ENCODE measurements at places on chromosomes 7 and 10.
A peak's percentile ranks its signal among the peaks of the same experiment; 100 is the strongest.

- DNase-seq = peak; percentile 39
These were observed 566.4 kb downstream of the GFRA1 start for GRCh38 chr10:115706488-115707076.

DNA sequence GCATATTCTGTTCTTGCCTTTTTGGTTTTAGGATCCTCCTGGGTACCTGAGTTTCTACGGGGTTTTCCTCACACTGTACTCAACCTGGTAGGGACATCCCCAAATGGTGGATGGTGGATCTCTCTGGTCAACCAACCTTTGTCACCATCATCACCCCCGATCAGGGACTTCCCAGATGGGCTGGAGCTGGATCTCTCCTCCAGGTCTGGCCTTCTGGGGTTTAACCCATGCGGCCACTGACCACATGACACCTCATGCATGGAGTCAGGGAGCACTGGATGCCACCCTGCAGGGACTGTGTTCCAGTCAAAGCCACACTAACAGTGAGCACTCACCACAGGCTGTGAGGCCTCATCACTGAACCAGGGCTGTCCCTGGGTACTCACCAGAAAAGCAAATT is 80.0 kb downstream of the CELF2 start:
- DNase-seq = no peak

DNA sequence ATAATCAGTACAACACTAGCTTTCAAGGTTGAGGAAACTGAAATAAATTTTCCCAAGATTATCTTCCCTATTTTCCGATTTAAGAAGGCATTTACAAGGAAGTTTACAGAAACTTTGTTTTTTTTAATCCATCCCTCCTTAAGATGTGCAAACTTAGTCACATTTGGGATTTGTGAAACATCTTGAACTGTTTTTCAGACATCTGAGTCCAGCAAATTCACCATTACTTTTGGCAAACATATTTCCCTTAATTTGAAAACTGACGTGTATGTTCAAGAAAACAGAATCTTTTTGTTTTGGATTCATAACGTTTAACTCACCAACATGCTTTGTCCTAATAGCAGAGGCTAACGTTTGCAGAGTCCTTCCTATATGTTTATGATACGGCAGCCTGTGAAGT is 19.5 kb downstream of the GLI3 start:
- DNase-seq = no peak

GRCh38 chr10:98224996-98225395 is 43.0 kb downstream of the LOXL4 start:
- DNase-seq = peak; percentile 54

DNA sequence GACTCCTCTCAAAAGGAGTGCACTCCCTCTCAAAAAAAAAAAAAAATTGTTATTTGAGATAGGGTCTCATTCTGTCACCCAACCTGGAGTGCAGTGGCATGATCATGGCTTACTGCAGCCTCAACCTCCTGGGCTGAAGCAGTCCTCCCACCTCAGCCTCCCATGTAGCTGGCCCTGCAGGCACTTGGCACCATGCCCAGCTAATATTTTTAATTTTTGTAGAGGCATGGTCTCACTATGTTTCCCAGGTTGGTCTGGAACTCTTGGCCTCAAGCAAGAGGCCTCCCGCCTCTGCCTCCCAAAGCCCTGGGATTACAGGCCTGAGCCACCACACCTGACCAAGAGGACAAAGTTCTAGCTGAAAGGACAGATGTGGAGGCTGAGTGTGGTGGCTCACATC is 120.3 kb downstream of the EPC1 start:
- no peak for DNase-seq

DNA sequence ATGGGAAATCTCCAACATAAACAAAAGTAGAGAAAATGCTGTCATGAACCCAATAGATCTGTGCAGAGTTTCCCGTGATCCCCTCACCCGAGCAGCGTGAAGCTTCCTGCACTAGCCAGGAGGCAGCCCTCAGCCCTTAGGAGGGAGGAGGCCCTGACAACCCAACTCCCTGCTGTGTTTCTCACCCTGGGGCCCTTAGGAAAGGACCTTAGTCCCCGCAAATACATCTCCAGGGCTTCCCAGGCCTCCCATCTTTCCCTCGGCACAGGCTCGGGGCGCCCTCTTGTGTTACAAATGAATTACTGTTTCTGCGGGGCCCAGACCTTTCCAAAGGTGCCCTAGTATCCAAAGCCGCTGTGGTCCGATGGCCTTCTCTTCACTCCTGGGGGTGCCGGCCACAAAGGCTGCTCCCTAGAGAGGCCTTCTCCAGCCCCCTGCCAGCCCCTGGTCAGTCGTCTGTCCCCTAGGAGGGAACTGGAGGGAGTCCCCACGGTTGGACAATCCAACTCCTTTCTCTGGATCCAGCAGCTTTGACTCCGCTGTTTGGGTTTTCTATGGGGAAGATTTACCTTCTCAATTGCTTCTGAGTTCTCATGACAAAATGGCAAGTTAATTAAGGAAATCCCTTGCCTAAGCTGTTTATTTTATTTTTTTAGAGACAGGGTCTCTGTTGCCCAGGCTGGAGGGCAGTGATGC is 49.9 kb upstream of the SH2B2 start:
- peak; percentile 57 for DNase-seq

GRCh38 chr10:27838361-27838760 is 92.7 kb upstream of the MKX start:
- no peak for DNase-seq

DNA sequence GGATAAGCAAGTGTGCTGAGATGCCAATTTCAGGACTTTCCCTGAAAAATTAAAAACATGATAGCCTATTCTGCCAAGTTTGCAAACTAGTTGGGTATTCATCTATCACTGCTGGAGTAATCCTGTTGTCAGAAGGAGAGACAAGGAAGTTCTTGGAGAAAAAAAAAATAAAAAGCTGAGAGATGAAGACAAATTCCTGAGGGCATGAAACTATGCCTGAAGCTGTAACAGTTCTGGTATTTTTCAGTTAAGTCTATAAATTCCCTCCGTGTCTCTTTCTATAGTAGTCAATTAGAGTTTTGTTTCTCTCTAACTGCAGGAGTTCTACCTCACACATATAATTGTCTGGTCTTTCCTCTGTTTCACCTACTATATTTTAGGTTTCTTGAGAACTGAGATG is 95.7 kb downstream of the DGKB start:
- DNase-seq = peak; percentile 4

GRCh38 chr10:27744802-27745731 is 552 bp downstream of the MKX start:
- no peak for DNase-seq

DNA sequence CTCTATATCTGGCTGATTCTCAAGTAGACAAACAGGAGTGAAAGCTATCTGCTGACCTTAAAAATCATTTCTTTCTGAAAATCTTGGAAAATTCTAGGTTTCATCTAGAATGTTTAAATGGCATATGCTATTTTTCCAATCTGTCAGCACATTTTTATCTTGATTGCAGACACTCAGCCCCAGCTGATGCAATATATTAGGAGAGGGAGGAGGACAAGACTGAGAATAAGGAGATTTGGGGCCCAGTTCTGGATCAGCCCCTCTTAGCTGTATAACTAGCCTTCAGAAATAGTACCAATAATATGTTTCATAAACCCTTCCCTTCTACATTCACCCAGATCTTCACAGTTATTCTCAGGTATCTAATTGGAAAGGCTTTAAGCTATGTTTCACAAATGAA is 131.2 kb downstream of the HDAC9 start:
- no peak for DNase-seq
